ENCODE measurements at places on chromosomes 2 and 18. TPM values are rescaled to one million over a fixed set of nuclear protein-coding genes. Genes with fewer than 3 reads are reported as not detected.

DNA sequence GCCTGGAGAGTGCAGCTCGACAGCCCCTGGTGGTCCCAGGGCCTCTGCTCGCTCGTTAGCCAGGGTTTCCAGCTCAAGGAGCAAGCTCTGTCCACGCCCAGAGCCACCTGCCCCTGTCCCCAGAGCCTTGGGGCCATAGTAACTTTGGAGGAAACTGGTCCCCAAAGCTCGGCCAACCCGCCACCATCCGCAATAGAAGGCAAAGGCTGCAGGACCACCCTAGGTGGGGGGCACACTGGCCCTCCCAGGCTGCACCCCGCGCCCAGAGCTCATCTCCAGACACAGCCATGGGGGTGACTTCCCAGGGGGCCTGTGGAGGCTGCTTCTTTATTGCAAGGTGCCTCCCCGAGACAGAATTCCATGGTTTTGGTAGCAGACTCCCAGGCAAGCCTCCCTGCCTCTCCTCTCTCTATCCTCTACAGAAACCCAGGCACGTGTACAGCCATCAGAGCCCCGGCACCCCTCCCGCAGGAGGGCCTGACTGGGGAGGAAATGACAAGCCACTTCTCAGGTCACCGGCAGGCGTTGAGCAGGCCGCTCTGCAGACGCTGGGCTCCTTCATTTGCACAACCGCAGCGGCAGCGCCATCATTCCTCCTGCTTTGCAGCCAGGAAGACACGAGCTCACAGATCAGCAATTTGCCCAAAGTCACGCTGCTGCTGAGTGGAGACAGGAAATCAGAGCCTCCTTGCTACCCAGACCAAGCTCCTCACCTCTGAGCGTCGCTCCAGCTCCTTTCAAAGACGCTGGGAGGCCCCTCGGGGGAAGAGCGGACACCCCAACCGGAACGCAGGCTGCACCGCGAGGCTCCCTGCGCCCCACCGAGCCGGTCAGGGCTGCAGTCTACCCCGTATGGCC lies 80.2 kb downstream of the NDUFA10 start:
- ATAC-seq: peak; percentile 73

- peak; percentile 91 for ATAC-seq
Measured at GRCh38 chr2:173239644-173240043, 115.0 kb upstream of the CDCA7 start.

DNA sequence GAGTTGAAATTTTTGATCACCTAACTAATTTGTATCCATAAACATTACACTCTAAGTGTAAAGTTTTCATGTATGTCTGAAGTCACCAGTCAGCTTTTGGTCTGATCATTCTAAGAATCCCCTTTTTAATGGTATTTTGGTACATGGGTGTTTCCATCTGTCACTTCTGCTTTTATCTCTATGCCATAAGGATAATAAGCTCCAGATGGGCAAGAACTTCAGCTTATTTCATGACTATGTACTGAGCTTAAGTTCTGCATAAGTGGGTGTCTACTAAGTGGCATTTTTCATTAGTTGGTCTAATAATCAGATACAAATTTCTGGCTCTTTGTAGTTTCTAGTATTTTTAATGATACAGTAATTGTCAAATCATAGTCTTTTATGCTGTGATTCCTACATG lies 20.4 kb downstream of the UBXN4 start:
- no peak for ATAC-seq

DNA sequence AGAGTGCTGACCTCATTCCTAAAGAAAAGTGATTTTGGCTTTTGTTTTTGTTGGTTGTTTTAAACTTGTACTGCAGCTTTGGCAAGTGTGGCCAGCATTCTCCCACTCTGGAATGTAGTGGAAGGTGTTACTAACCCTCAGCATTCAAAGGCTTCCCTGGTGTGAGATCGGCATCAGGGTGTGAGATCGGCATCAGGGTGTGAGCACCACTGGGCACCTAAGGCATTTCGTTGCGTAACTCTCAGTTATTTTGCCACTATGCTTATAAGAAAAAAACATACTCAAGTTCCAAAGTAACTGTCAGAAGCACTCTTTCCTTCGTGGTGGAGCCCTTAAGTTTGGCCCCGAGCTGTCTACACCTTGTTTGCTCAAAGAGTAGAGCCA lies 1.7 kb downstream of the CYBRD1 start:
- ATAC-seq: no peak

DNA sequence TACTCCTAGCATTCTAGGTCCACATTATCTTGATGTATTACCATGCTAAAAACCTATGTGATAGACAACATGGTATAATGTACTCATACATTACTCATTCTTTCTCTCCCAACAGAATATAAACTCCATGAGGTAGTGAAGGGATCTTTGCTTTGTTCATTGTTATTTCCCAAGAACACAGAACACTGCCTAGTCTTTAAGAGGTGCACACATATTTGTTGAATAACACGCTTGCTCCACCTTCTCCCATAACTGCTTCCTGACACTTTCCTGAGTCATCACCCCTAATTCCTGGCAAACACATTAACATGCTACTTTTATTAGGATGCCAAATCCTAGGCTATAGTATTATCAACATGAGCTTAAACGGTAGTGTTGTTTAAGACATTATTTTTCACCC lies 41.3 kb downstream of the REV1 start:
- no peak for ATAC-seq

DNA sequence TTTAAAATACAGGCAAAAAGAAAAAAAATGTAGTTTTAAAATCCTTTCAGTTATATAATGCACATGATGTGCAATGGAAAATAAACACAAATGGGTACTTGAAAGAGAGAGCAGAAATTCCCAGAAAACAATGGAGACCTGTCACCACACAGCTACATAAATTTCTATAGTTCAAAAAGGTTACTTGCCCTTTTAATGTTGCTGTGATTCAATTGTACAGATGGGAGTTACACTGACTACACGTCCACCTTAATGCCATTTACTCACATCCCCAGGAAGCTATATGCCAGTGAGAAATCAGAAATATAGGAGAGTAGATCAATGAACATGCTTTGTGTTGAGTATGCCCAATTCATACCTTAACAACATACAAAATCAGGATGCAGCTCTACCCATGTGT lies 269.6 kb downstream of the ERBB4 start:
- no peak for ATAC-seq

- no peak for ATAC-seq
Measured at GRCh38 chr2:171957061-171957460, 34.8 kb downstream of the HAT1 start.

- peak; percentile 79 for ATAC-seq
Measured at GRCh38 chr2:43174368-43174916, 52.0 kb downstream of the ZFP36L2 start.

GRCh38 chr2:120305937-120306490 lies 39.9 kb upstream of the INHBB start:
- no peak for ATAC-seq

DNA sequence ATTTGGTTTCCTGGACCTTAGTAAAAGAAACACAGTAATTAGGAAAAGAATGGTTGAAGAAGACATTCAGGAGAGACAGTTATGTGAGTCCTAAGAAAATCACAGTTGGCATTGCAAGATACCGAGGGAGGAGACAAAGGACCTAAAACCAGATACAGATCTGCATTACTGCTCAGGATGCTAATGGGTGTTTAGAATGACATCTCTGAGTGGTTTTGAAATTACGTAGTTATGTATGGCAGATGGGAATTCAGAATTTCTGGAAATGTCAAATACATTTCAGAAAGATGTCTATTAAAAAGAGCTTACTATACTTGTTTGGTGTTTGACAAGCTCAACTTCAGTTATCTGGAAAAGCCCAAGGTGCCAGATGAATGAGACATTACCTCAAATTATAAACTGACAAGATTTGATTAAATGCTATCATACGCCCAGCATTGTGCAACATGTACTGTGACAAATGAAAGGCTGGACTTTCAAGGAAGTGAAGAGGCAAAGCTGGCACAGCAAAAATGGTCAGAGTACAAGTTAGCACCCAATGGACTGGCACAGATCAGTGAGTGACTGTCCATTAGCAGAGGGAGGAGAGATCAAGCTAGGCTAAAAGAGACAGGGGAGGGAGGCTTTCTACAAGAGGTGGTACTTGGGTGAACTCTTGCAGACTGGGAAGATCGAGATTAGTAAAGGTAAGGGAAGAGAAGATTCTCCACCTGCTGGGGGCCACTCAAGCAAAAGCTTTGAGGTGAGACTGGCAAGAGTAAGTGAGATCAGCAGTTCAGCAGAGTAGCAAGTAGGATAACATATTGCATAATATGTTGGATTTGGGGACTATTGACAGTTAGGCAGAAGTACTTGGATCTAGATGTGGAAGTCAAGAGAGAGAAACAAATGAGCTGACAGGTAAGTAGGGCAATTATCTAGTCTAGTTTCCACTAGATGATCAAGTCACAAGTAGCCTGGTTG lies 168.9 kb downstream of the CYRIA start:
- ATAC-seq: no peak

- ATAC-seq: peak; percentile 67
Measured at GRCh38 chr2:31051258-31052140, 86.7 kb downstream of the GALNT14 start.

- no peak for ATAC-seq
Measured at GRCh38 chr2:9778471-9779316, 64.6 kb upstream of the TAF1B start.

- ATAC-seq: no peak
Measured at GRCh38 chr18:39380866-39381265, 1815.3 kb upstream of the CELF4 start.

GRCh38 chr2:72574886-72575285 lies 250.9 kb downstream of the EXOC6B start:
- no peak for ATAC-seq

GRCh38 chr2:223815884-223816570 lies 21.4 kb downstream of the AP1S3 start:
- ATAC-seq: no peak

DNA sequence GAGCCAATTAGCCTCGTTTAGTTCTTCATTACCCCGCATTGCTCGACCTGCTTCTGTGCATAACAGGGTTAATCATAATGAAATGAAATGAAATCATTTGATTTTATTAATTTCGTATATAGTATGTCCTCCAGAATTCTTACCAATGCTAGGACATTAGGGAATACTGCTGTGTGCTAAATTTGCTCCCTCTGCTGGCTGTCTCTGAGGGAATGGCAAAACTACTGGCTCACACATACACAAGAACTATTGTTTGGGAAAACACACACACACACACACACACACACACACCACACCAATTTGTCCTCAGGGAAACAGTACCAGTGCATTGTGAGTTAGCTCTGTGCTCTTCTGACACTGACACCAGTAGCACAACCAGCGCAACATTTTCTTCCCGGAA lies 273.3 kb upstream of the TCF4 start:
- no peak for ATAC-seq

DNA sequence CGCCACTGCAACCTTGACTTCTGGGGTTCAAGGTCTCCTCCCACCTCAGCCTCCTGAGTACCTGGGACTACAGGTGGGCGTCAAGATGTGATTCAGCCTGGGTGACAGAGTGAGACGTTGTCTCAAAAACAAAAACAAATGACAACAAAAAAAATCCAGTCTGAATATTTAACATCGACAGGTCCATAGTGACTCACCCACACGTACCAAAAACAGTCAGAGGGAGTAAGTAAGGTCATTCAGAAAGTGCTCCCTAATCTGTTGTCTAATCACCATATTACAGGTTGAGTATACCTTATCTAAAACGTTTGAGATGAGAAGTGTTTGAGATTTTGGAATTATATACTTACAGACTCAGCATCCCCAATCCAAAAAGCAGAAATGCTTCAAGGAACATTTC lies 24.4 kb downstream of the SAP130 start:
- peak; percentile 88 for ATAC-seq

- ATAC-seq: no peak
Measured at GRCh38 chr18:58254873-58255511, 211.0 kb downstream of the NEDD4L start.

GRCh38 chr2:241850544-241851324 lies 8.0 kb downstream of the PDCD1 start:
- ATAC-seq: peak; percentile 21

DNA sequence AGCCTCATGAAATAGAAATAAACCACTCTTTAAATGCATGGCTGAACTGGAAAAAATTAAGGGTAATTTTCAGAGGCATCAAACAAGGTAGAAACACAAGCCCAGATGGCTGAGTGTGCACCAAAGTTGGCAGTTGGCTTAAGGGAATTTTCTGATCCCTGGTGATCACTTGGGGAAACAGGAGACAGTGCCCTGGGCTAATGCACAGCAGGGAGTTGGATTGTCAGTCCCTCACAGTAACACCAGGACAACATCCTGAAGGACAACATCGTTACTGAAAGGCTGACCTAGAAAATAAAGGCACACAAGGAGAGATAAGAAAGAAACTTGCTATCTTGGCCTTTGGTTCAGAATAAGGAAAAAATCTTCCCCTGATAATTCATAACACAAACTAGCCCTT lies 417.0 kb downstream of the SLC4A3 start:
- ATAC-seq: no peak

GRCh38 chr2:207073801-207074678 lies 91.7 kb downstream of the KLF7 start:
- ATAC-seq: peak; percentile 90

- ATAC-seq: no peak
Measured at GRCh38 chr2:212526059-212526458, 12.5 kb downstream of the ERBB4 start.

DNA sequence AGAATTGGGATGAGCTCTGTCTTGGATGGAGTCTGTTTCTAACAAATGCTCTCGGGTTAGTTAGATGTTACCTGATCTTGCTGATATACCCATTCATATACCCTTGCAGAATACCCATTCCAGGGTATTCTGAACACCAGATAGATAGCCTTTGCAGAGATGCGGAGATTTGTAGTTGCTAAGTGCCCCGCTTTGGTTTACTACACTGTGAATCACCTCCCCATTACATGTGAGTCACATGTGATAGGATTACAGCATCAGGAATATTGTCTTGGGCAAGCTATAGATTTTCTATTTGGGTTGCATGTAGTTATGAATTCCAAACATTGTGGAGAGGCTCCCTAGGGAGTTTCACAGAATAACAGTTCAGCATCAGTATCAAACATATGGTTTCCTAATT lies 3.8 kb downstream of the VSNL1 start:
- ATAC-seq: no peak

The DPP4 gene
- 34.6 TPM for total RNA-seq

The SPATA3 gene
- total RNA-seq: 2.5 TPM

The MXD1 gene
- total RNA-seq: 14.8 TPM

The CTAGE1 gene
- not detected for total RNA-seq

The RTP5 gene
- not detected for total RNA-seq

The FOXD4L1 gene
- total RNA-seq: 0.32 TPM

The CCDC148 gene
- total RNA-seq: 0.93 TPM

The BOLA3 gene
- 35.7 TPM for total RNA-seq

The MOCOS gene
- total RNA-seq: 0.19 TPM

The INO80D gene
- total RNA-seq: 29.3 TPM

The CGREF1 gene
- 4.6 TPM for total RNA-seq

The ADD2 gene
- 2.0 TPM for total RNA-seq

The TMEM200C gene
- total RNA-seq: not detected

The TIA1 gene
- total RNA-seq: 88.2 TPM
